Stimulated activated CD8-positive, alpha-beta memory T cell treated with anti-CD3 and anti-CD28 coated beads, Interleukin-4, amount 100 ng/mL, for 48 hours (primary cell): ENCODE measurements at places on chromosomes 5 and 9.

DNA sequence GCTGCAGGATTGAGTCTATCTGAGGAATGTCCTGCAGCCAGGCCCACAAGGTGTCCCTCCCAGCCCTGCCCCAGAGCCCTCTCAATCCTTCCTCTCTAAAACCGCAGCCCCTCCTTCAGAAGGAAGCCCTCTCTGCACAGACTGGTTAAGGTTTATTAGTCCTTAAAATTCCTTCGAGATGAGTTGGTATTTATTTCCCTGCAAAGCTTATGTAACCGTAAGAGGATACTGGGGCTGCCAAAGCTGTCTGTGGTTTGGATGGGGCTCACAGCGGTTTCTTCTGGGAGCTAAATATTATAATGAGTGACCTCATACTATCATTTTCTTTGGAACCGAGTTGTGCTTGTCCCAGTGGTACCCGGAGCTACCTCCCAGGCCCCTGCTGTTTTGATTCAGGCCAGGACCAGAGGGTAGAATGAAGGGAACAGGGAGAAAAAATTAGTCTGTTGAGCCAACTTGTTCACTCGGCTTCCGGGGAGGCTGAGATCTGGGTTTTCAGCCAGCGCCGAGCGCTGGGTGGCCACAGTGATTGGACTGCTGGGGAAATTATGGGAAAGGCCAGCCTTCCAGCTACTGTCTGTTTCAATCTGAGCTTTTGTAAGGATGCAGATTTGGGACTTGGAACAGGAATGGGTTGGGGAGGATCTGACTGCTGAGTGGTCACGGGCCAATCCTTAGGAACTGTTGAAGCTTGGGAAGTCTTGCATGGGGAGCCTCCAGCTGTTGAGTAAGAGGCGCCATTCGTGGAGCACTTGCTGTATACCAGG, 107.5 kb downstream of the NDFIP1 start:
- DNase-seq, result no peak

DNA sequence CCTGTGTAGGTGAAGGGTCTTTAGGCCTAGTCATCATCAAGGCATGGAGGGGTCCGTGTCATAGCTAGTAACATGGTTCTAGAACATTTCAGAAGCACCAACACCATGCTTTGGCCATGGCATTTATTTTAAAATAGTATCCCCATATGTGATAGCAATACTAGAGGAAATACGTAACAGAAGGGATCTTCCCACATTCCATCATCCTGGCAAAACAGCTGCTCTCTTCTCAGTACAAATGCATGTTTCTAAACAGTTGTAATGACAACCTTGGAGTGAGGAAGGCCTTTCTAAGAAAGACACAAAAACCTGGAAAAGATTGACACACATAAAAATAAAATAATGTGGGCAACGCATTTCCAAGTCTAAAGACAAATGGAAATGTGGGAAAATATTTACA, 97.6 kb downstream of the GADD45G start:
- no peak for DNase-seq

GRCh38 chr5:95940758-95941682, 20.6 kb downstream of the ELL2 start:
- no peak for DNase-seq

- DNase-seq, result no peak
Measured at GRCh38 chr5:37448941-37449340, 69.8 kb downstream of the WDR70 start.

GRCh38 chr5:130050585-130050984, 146.3 kb downstream of the CHSY3 start:
- no peak for DNase-seq

DNA sequence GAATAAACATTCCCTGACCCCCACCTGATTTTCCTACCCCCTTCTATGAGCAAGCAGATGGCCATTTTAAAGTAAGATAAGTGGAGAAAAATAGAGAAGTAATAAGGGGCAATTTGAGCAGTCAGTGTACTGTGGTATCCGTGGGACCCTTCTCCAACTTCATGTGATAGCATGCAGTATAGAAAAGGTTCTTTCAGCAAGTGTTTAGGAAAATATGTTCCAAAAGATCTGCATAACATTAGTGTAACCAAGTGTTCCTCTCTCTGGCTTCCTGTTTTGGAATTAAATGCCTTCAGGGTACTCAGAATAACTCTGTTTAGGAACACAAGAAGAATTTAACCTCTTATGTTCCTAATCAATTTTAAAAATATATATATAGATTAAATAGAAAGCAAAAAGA, 134.9 kb downstream of the ATG10 start:
- no peak for DNase-seq

DNA sequence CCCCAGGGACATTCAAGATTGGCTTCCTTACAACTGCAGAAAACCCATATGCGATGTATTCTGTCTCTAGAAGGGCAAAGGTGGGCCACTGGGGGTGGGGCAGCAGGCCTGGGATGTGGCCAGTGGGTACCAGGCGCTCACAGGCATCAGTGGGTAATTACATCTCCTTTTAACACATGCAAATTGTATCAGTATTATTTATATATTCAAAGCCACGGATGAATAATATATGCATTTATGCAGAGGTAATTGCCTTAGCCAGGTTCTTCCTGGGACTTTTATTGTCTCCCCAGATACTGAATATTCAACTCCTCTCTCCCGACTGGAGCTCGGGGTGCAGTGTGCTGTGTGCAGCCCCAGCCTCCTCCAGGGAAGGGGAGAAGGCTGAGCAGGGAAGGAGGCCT, 109.4 kb upstream of the MVB12B start:
- no peak for DNase-seq

DNA sequence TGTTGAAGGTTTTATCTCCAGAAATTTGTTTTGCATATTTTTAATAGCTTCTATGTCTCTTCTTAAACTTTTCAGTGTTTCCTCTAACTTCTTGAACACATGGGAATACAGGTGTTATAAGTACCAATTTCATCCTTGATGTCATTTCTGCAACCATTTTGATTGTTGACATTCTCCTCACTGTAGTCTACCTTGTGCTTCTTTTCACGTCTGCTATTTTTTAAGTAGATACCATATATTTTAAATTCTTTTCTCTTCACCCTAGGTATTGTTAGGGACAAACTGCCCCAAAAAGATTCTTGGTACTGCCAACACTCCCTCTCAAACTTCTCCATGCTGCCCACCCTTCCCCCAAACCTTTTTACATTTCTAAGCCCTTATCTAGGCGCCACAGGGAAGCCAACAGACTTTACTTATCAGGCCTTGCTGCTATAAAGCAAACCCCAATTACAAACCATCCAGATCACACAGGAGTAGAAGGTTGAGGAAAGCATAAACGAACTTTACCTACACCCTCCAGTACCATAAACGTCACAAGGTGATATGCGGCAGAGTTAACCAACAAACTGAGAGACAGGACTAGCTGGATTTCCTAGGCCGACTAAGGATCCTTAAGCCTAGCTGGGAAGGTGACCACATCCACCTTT, 1165.3 kb downstream of the TAF11L14 start:
- DNase-seq, result no peak

DNA sequence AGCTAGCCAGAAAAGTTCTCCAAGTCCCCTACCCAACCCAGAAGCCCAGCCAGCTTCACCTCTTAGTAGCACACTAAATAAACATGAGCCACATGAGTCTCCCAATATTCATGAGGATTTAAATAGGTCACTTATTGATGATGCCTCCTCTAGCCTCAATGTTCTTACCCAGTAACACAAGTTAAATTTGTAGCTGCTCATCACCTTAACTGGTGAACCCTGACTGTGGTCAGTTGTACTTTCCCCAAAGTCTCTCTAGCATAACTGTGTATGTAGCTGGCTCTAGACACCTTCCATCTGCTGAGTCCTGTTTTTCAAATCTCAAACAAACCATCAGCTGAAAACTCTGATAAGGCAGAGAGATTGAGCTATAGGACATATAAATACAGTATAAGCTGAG, 100.3 kb upstream of the ELAVL2 start:
- no peak for DNase-seq

DNA sequence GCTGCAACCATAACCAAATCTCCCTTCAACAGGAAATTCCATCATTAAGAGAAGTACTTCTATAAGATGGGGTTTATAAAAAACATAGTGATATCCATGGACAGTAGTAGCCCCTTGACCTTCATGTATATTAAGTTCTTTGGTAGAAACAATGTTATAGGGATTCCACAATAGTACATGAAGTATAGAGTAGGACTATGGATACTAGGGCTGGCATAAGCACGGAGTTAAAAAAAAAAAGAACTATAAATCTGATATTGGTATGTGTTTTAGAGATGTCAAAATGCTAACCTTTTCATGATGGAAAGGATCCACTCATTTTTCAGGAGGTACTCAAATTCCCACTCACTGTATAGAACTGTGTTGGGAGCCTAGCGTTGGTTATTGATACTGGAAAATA, 337.6 kb downstream of the FGF10 start:
- no peak for DNase-seq

DNA sequence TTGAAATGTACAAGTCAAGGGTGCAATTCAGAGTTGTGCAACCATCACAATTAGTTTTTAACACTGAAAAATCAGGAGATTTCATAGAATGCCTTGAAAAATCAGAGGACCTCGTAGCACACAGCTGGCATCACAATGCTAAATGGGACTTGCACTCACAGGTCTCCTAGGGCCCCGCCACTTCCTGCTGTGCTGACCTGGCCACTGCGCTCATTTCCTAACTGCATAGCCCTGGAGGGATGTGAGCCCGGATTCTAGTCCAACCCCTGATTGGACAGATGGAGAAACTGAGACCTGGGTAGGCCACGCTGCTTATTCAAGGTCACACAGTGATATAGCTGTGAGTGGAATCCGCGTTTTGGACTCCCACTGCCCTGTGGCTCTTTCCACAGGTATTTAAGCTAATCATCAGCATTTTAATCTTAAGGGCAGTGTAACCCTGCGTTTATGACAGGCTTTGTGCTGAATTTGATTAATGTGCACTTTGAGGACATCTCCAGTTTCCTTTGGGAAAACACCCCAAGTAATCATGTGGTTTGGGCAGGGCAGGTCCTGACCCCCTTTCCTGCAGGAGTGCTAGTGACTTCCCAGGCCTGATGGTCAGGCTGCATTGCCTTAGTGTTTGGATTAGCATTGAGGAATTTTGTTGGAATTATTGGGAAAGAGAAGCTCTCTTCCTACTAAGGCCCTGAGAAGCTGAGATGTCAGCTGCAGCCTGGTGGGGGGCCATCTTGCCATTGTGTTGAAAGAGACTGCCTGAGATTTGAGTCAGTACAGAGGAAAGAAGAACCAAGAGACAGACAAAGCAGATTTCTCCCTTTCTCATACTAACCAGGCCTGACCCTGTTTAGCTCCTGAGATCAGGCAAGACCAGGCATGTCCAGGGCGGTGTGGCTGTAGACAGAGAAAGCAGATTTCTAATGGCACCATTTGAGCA, 36.2 kb downstream of the STC2 start:
- DNase-seq, result no peak

- no peak for DNase-seq
Measured at GRCh38 chr9:74006935-74007334, 490.2 kb upstream of the RORB start.

- DNase-seq, result no peak
Measured at GRCh38 chr9:112020680-112021596, 124.3 kb downstream of the UGCG start.

DNA sequence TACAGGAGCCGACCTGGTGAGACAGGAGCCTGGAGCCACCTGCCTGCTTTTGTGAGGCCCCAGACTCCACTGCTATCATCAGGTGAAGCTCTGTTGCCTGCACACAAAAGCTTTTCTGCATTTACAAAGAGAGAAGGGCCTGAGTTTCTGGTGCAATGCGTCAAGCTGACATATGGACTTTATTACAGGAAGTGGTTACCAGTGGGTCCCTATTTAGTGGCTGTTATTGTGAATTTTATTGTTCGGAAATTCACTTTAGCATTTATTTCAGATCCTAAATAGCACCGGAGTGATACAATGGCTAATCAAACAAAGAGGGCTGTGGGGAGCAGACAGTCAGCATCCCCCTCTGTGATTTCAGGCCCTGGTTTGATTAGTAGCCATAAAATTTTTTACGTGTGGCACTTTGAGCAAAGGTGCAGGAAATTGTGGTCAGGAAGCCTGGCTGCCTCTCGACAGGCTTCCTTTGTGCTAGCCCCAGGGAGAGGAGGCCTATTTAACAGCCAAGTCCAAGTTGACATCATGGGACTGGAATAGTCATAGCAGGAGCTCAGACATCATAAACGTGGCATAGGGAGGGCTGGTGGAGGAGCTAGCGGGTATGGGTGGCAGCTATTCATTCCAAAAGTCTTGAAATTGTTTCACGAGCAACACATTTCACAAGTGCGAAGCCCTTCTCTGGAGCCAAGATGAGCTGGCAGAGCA, 8.4 kb downstream of the TGFBI start:
- DNase-seq, result peak; percentile 60

DNA sequence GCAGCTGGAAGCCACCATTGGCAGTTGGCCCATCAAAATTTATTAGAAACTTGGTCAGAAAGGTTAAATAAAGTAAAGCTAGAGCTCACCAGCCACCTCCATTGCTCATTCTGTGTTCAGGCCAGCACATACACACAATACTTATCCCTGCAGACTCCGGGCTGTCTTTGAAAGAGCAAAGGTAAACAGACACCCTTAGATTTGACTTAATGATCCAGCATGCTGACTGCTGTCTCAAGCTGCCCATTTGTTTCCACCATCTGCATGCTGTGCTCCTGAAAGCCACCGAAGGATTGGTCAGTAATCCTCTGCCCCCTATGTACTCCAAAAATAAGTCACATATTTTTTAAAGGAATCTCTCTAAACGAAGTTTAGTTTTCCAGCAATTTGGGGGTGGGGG, 1059.8 kb upstream of the DMAC1 start:
- no peak for DNase-seq

GRCh38 chr5:119358901-119359603, 3.2 kb downstream of the TNFAIP8 start:
- DNase-seq, result no peak

DNA sequence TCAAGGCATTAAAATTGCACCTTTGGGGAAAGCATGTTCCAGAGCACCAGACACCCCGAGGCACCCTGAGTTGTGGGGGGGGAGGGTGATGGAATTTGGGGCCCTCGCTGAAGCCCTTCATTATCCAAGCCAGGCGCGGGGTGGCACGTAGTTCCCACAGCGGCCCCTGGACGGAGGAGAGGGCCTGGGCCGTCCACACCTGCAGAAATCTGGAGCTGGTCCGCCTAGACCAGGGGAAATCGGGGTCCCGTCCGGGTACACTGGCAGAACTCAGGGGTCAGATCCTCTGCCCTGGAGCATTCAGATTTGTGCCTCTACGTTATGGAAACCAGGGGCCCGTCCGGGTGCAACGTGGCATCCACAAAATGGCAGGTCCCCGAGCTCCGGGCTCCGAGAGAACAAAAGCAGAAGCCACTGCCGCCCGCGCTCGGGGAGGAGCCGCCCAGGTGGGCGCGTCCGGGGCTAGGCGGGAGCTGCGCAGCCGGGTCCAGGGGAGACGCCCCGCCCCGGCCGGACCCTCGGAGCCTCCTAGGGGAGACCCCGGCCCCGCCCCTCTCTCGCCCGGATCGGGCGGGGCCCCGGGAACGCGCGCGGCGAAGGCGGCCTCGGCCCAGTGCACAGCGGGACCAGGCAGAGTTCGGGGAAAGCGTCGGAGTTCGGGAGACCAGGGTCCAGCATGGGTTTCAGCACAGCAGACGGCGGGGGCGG, at the start of gene PLEKHG4B:
TSS of gene PLEKHG4B (plus strand) at position 613 of the 708 bp plus-strand sequence. CDS start at position 677, 64 bp downstream.
- DNase-seq, result peak; percentile 29

DNA sequence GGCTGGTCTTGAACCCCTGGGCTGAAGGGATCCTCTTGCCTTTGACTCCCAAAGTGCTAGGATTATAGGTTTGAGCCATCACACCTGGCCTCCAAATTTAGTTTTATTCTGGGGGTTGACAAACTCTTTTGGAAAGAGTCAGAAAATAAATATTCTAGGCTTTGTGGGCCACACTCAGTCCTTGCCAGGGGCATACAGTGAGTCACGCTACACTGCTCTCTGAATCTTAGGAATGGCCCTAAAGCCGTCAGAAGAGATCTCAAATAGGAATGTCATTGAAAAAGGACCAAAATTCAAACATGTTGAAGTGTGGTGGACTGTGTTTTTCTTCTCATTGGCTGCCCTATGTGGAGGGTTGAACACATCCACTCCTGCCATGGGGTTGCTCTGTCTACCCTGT, 127.7 kb upstream of the BASP1 start:
- DNase-seq, result no peak
